ENCODE measurements at places on chromosomes 7 and 10. TPM values are rescaled to one million over a fixed set of nuclear protein-coding genes. Genes with fewer than 3 reads are reported as not detected.

The SORCS3 gene
- total RNA-seq, result not detected

The CALML3 gene
- total RNA-seq, result not detected

The TRPV5 gene
- not detected for total RNA-seq

The ZNF365 gene
- total RNA-seq, result 0.86 TPM

The FAM24B gene
- 3.3 TPM for total RNA-seq

The SPDYE2 gene
- not detected for total RNA-seq

The SLC29A4 gene
- total RNA-seq, result 1.2 TPM

The MRPL32 gene
- 45.3 TPM for total RNA-seq

The DENND10 gene
- total RNA-seq, result 91.3 TPM

The ZNF479 gene
- not detected for total RNA-seq

The BAG3 gene
- 20.0 TPM for total RNA-seq

DNA sequence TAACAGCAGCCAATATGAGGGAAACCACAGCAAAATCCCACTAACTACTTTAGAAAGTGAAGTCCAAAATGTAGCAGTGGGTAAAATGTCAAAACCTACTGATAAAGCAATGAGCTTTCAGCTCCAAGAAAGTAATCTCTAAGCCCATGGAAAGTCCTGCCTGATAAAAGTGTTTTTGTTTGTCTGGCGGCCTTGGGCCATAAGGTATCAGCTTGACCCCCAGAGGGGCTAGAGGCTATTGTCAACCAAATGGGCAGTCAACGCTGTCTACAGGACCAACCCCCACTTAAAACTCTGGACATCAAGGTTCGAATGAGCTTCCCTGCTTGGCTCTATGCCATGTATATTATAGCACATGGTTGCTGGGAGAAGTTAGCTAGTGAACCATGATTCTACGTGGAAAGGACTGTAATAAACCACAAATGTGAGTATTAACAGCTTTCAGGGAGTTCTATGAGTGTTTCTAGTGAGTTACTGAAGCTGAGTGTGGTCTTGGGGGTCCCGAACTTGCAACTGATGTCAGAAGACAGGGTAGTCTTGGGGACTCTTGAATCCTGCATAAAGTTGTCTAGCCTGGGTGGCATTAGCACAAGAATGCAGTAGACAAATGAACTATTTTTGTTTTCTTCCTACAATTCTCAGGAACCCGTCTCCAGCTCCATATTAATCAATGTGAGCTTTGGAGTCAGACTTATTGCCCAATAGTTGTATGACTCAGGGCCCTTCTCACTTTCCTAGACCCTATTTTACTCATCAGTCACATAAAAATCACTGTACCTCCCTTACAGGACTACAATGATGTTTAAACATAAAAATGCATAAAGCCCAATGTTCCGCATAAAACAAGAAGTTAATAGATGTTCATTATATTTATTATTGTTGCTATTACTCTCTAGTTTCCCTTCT lies 164.9 kb downstream of the DGKI start:
- peak; percentile 93 for DNase-seq

- no peak for DNase-seq
Measured at GRCh38 chr10:74055383-74056049, 57.6 kb downstream of the VCL start.

- DNase-seq, result no peak
Measured at GRCh38 chr10:116001262-116001857, 271.6 kb downstream of the GFRA1 start.

DNA sequence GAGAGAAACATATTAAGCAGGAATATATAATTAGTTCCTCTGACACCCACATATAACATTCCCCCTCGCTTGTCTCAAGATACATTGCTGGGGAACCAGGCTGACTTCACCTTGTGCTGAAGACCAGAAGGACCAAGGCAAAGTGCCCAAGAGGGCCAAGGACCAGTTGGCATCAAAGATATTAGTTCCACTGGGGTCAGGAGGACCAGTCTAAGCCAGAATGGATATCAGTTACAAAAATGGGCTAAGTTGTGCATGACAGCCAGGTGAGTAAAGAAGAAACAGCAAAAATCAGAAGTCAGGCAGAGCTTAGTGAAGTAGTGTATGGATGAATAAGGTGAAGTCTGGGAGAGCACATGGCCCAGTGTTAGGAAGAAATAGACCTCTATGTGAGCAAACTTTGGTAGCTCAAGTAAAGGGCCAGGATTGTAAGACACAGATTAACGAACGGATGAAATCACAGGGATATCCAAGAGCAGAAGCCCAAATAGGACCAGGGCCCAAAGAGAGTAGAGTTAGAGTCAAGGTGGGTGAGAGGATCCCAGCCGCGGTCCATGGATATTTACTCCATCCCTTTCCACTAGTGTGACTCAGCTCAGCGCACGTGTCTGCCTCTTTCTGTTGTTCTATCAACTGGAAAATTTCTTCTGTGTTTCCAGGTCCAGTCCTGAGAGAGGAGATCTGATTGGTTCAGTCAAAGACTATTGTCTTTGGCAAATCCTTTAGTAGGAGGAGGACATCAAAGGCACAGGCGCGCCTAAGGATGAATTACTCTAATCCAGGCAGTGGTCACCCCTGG lies 5.0 kb downstream of the CALD1 start:
- DNase-seq, result no peak

- peak; percentile 96 for DNase-seq
Measured at GRCh38 chr7:25009257-25009656, 29.3 kb upstream of the OSBPL3 start.

DNA sequence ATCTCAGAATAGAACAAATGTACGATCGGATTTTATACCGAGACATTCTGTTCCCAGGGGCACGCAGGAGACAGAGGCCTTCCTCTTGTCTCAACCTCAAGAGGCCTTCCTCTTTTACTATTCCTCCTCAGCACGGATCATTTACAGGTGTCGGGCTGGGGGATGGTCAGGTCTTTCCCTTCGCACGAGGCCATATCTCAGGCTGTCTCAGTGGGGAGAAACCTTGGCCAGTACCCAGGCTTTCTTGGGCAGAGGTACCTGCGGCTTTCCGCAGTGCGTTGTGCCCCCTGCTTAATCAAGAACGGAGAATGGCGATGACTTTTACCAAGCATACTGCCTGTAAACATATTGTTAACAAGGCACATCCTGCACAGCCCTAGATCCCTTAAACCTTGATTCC lies 44.2 kb downstream of the FANK1 start:
- no peak for DNase-seq

GRCh38 chr10:15715619-15716227 lies 4.0 kb downstream of the ITGA8 start:
- DNase-seq, result peak; percentile 56

DNA sequence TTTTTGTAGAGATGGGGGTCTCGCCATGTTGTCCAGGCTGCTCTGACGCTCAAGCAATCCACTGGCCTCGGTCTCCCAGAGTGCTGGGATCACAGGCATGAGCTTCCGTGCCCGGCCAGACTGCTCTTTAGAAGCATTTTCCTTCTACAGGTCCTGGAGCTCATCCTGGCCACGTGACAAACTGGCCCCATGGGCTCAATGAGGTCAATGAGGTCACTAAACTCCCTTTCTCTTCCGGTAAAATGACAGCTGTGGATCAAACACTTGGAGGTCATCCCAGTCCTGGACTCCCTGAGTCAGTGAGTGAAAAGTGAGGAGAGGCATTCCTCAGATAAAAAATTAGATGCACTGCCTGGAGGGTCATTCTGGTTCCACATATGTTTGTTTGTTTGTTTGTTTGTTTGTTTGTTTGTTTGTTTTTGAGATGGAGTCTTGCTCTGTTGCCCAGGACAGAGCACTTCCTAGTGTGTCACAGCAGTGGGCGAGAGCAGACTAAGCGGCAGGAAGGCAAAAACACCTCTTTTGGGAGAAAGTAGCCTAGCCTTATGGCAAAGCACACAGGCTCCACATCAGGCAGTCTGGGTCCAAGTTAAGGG lies 134.9 kb downstream of the TNS3 start:
- DNase-seq, result no peak

GRCh38 chr10:128571745-128572144 lies 445.5 kb upstream of the MKI67 start:
- DNase-seq, result no peak

- no peak for DNase-seq
Measured at GRCh38 chr10:128519581-128519980, 393.4 kb upstream of the MKI67 start.

DNA sequence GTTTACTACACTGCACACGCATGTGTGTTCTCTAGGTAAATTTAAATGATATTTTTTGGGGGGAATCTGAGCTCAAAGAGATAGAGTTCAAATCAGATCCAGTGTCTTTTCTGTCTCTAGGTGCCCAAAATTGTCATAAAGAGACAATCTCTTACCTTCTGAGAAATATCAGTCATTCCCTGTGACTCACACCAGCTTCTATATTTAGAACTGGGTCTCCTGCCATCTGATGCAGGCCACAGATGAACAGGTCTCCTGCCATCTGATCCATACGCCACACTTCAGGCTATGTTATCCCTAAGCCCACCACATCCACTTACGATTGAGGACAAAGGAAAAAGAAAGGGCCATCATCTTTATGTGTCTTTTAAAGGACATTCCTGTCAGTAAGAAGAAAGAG lies 136.3 kb upstream of the LAMB4 start:
- DNase-seq, result peak; percentile 36

DNA sequence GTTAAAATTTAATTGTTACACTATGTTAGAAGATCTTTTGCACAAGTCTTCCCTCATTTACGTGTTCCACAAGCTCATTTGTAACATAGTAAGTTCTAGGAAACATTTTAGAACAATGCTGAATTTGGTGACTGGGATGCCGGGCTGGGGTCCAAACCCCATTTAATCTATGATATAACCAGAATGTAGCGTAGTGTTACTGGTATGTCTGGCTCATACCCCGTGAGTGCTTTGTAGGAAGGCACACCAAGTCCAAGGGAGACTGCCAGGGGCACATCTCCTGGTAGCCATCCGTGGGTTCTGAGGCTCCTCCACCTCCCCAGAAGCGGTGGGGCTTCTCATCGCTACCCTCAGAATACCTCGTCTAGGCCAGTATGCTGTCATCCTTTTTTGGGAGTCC lies 21.3 kb upstream of the TMEM236 start:
- DNase-seq, result peak; percentile 66

- DNase-seq, result peak; percentile 88
Measured at GRCh38 chr10:69318867-69319727, 40.8 kb downstream of the HK1 start.

- DNase-seq, result no peak
Measured at GRCh38 chr10:73339436-73339835, 19.2 kb downstream of the CFAP70 start.

DNA sequence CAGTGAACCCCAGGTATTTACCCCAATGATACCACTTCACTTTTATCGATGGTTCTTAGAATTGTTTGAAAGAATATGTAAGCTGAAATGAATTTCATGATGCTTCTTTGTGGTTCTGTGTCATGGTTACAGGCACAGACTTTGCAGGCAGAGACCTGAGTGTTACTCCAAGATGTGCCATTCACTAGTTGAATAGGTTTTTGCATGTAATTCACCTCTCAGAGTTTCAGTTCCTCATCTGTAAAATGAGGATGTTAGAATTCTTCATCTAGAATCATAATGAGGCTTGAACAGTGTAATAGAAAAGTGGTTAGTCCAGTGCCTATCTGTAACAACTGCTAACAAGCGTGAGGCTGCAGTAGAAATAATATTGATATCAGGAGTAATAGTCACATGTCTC lies 54.6 kb downstream of the VSTM2A start:
- DNase-seq, result no peak

DNA sequence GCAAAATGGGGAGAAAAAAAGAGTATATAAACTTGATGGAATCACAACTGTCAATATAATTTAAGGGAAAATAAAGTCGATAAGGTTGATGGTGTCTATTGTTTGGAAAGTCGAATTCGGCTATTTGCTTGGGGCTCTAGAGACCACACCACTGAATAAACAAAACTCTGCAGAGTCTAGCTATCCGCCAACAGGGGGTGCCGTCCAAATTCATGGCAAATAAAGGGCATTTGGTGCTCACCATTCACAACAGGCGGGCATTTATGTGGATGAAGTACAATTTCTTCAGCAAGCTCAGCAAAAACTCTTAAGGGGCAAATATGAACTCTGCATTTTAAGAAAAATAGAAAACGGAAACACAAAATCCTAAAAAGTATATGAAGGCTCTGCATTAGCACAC lies 23.3 kb downstream of the CD36 start:
- DNase-seq, result peak; percentile 7
